Stimulated activated CD8-positive, alpha-beta memory T cell treated with anti-CD3 and anti-CD28 coated beads, Interleukin-15, amount 100 ng/mL, for 24 hours (primary cell): ENCODE measurements at places on chromosomes 6 and 20.

GRCh38 chr20:47682028-47682783 lies 103.1 kb downstream of the SULF2 start:
- no peak for DNase-seq

DNA sequence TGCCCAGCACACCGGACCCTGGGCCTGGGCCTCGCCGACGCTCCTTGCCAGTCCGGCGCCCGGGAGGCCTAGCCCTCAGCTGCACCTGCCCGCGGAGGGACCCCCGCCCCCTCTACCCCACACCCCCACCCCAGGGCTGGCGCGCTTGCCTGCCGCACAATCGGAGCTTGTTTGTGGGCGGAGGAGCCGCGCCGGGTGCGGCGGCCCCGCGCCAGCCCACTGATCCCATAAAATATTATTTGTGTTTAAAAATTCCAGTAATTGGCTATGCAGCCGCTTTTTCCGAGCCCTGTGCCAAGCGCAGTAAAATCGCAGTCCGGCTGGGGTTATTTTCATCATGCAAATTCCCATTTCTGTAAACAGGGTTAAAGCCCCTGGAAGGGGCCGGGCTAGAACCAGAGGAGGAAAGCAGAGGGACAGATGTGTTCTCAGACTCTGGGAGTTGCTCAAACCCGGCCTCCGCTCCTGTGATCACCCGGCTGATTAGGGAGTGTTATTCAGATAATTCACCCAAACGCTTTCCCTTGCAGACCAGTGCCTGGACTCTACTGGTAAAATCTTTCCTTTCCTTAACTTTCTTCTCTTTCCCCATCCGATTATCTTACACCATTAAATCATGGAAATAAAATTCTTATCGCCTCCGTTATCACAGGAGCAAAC lies 93.1 kb downstream of the NCR2 start:
- DNase-seq, result no peak

DNA sequence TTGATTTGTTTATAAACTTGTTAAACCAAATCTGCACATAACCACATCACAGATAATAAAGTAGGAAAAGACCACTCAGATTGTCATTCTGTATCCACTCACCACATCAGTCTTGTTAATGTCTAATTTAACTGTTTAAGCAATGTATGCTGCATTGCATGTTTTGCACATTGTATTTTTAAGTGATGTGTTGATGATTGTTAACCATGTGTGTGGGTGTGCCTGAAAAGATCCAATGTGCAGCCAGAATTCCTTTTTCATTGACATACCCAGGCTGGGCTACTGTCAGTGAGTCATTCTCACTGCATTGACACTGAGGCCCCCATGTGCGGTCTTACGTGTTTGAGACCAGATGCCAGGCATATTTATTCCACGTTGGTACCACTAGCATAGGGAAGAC lies 167.3 kb downstream of the TRMT11 start:
- DNase-seq, result no peak

- DNase-seq, result no peak
Observed at GRCh38 chr6:29694637-29695036, 13.7 kb upstream of the ZFP57 start.

GRCh38 chr6:92810913-92811312 lies 608.4 kb downstream of the EPHA7 start:
- DNase-seq, result no peak

DNA sequence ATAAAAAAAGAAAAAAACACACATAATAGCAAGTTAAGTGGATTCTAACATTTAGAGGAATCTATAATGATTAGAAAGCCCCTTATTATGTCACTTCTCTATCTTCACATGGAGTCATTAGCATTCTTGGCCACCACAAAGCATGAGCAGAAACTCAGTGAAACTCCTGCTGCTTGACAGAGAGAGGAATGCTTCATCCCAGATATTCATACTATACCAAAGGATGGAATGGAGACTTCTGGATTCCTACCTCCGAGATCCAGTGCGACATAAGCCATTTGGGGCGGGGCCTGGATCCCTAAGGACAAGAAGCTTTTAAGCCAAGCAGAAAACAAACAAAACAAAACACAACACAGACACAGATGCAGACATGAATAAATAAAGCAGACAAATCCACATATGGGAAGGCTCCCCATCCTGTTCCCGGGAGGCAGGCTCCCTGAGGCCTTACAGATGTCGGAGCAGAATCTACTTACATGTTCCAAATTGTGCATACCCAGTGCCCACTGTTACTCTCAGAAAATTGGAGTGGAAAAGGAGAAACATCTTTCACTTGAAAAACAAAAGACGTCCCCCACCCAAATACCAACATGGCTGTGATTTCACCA lies 727.3 kb downstream of the MAFB start:
- DNase-seq, result no peak

DNA sequence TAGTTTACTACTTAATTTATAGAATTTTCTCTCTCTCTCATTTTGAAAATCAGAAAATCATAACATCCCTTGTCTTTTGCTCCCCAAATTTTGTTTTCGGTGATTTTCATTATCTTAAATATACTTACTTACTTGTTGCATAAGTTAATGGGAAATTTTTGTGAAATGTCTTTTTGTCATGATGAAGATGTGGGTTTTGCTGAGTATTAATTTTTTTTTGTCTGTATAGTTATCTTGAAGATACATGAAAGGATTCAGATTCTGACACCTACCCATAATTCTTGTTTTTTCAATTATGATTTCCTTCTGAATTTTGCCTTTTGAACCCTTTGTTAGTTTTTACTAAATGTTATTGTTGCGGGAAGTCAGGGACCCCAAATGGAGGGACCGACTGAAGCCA lies 817.9 kb downstream of the EYS start:
- DNase-seq, result no peak

DNA sequence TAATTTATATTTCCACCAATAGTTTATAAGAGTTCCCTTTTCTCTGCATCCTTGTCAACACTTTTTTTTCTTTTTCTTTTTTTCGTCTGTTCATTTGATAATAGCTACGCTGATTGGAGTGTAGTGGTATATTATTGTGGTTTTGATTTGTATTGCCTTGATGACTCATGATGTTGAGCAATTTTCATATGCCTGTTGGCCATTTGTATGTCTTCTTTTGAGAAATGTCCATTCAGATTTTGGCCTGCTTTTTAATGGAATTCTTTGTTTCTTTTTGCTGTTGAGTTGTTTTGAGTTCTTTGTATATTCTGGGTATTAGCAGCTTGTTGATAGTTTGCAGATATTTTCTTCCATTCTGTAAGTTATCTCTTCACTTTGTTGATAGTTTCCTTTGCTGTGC lies 773.4 kb downstream of the KIF16B start:
- no peak for DNase-seq

GRCh38 chr6:133871131-133871530 lies 17.8 kb upstream of the TCF21 start:
- DNase-seq, result no peak

DNA sequence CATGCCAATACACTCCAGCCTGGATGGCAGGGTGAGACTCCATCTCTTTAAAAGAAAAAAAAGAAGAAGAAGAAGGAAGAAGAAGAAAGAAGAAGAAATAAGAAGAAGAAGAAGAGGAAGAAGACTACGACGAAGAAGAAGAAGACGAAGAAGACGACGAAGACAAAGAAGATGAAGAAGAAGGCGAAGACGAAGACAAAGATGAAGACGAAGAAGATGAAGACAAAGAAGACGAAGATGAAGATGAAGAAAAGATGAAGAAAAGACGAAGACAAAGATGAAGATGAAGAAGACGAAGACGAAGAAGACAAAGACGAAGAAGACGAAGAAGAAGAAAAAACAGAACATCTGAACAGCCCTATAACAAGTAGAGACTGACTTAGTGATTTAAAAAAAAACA lies 33.0 kb downstream of the TRPC4AP start:
- no peak for DNase-seq

GRCh38 chr20:56163806-56164205 lies 84.7 kb upstream of the MC3R start:
- DNase-seq, result no peak

- no peak for DNase-seq
Observed at GRCh38 chr6:111871725-111872400, 1.4 kb downstream of the FYN start.

GRCh38 chr6:127343809-127344659 lies 625 bp upstream of the ECHDC1 start:
- no peak for DNase-seq

GRCh38 chr20:50601511-50602431 lies 89.6 kb downstream of the RIPOR3 start:
- DNase-seq, result no peak

- DNase-seq, result no peak
Observed at GRCh38 chr6:135193221-135193620, 12.1 kb downstream of the MYB start.

DNA sequence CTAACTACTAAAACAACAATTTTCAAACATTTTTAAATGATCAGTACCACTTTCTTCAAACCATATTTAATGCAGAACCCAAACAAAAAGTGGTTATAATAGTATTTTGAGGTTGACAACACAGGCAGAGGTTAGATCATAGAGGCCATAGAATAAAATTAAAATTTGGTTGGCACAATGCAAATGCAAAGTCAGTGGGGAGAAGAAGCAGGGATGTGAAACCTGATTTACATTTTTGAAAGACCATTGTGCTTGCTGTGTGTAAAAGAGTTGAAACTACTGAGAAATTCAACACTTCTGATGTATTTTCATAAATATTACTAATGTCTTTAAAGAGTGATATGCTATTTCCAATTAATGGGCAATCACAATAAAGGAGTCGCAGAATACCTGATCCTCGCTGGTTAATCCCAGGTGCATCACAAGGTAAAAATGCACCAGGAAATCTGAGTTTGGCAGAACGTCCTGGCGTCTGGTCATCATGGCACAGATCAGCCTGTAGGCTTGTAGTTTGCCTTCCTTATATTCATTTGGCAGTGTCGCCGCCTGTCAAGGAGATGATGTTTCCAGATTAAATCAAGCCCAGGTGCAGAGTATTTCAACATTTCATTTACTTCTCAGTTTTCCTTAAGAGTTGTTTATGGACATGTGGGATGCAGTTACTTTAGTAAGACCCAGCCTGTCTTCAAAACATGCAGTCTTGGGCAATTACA lies 141.2 kb downstream of the RALGAPA2 start:
- no peak for DNase-seq

GRCh38 chr6:86030875-86031274 lies 388.2 kb upstream of the SYNCRIP start:
- DNase-seq, result no peak

GRCh38 chr20:36670665-36671357 lies 24.8 kb upstream of the SLA2 start:
- no peak for DNase-seq

GRCh38 chr6:5677219-5678000 lies 329.3 kb downstream of the NRN1 start:
- DNase-seq, result no peak

DNA sequence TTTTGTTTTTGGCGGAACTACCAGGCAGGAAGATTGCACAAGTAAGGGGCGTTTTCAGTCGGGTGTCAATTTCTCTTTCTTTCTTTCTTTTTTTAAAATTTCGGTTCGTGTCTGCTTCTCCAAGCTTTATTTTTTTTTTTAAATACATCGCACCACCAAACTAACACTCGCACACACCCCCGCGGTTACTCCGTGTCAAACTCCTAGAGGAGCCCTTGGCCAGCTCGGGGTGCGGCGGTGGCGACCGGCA lies 338 bp downstream of the UTRN start:
- DNase-seq, result no peak

DNA sequence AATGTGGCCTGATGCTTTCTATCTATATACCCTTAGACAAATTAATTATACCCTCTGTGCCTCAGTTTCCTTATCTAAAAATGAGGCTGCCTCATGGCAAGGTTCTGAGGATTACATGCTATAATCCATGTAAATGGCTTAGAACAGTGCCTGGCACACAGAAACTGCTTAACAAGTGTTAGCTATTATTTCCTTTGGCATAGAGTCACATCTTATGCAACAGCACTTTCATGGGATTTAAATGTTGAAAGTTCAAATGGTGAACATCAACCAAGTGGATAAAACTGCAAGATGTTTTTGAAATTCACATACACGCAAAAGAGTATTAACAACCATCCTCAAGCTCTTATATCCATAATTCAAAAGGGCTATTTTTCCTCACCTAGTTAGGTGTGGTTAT lies 202.8 kb upstream of the JAG1 start:
- DNase-seq, result no peak

GRCh38 chr6:10633216-10633615 lies 61.2 kb downstream of the C6orf52 start:
- no peak for DNase-seq

GRCh38 chr20:11852189-11852588 lies 65.5 kb upstream of the BTBD3 start:
- no peak for DNase-seq

DNA sequence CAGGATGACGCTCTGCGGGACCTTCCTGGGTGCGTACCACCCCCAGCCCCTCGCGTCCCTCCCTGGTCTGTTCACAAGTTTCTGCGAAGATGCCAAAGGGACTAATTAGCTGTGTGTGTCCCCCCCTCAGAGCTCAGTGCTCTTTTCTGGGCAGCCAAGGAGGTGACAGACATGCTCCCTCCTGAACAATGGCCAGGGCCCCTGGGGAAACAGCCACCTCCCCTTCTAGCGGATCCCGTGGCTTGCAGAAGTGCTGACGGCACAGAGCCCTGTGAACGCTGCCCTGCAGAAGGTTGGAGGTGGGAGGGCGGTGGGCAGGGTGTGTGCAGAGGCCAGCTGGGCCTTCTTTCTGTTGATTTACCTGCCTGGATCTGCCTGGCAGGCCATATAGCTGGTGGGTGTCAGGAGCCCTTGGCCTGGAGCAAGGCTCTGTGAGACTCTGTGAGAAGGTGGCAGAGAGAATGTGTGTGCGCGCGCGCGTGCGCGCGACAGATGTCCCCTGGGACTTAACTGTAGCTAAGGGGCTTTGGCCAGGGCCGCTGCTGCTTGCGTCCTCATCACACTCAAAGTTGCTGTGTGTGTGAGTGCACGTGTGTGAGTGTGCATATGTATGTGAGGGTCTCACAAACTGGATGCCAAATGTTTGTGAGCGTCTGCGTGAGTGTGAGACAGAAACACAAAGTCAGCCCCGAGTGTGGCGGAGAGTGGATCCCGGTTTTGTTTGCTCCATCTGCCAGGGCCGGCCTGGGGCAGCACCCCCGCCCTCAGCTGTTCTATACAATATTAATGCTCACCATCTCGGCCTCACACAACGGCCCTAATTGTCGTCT lies 3.5 kb upstream of the MYT1 start:
- DNase-seq, result no peak

DNA sequence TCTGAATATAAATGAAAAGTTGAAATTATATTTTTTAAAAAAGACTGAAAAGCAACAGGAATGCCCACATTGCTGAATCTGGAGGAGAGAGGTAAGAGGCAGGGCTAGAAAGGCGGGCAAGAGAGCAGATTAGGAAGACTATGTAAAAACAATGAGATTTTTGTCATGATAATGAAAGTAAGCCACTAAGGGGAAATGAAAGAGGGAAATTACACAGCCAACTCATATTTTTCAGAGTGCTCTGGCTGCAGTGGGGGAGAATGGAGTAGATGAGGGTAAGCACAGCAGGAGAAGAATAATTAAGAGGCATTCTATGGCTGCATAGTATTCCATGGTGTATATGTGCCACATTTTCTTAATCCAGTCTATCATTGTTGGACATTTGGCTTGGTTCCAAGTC lies 281.9 kb downstream of the PKHD1 start:
- DNase-seq, result no peak
